ENCODE measurements at places on chromosomes 4 and X. TPM values are rescaled to one million over a fixed set of nuclear protein-coding genes. Genes with fewer than 3 reads are reported as not detected.
A peak's percentile ranks its signal among the peaks of the same experiment; 100 is the strongest.

DNA sequence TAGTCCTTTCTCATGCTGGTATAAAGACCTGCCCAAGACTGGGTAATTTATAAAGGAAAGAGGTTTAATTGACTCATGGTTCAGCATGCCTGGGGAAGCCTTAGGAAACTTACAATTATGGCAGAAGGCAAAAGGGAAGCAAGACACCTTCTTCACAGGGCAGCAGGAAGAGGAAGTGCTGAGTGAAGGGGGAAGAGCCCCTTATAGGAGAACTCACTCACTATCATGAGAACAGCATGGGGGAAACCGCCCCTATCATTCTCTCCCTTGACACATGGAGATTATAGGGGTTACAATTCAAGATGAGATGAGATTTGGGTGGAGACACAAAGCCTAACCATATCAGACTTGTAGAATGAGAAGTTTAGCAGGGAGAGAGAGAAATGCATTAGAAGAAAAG, 373.3 kb upstream of the DIAPH2 start:
- no peak for DNase-seq

DNA sequence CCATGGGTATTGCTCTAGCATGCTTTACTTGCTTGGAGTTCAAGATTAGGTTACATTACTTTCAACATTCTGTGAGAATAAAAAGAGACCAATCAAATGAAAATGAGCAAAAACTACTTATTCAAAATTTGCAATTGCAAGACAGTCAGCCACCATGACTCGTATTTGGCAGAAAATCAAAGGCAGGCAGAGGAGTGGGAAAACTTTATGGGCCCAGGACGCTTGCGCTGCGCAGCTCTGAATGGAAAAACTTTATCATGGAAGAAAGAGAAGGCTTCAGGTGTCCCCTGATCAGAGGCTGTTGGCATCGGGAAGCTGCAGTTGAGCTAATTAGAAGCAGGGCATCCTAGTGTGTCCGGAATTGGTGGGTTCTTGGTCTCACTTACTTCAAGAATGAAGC, 250.6 kb downstream of the USP46 start:
- no peak for DNase-seq

- no peak for DNase-seq
Measured at GRCh38 chrX:120741452-120741851, 111.6 kb upstream of the C1GALT1C1 start.

DNA sequence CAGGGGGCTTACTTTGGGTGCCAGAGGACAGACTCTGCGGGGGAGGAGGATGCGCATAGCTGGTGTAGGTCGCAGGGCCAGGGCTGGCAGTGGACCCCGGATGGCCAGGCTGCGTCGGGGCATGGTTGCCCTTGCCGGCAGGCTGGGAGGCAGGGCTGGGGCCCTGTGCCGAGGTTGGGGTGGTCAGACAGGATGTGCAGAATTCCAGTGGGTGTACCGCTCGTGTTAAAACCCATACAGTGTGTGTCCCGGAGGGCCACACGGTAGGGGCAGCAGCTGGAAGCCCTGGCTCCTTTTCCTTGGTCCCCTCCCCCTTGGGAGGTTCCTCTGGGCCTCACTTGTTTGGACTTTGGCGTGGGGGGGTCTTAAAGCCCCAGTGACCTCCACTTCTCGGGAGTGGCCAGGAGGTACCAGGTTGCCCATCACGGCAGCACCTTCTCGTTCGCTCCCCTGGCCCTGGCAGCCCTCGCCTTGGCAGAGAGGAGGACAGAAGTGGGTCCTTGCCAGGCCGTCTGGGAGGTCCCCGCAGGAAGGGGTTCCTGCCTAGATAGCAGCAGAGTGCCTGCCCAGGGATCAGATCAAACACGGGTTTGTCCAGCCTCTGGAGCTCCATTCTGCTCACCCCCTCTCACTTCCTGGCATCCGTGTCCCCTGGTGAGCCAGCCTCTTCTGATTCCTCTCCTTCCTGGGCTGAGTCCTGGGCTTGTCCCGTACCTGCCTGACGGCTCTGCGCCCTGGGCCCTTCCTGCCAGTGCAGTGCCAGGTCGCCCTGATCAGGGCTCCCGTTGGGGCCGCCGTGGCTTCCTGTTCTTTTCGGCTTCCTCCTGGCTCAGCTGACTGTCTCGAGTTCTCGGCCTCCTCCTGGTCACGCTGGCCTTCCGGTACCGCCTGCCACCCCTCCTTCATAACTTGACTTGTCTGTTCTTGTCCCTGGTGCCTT, 56.7 kb upstream of the HGFAC start:
- no peak for DNase-seq

DNA sequence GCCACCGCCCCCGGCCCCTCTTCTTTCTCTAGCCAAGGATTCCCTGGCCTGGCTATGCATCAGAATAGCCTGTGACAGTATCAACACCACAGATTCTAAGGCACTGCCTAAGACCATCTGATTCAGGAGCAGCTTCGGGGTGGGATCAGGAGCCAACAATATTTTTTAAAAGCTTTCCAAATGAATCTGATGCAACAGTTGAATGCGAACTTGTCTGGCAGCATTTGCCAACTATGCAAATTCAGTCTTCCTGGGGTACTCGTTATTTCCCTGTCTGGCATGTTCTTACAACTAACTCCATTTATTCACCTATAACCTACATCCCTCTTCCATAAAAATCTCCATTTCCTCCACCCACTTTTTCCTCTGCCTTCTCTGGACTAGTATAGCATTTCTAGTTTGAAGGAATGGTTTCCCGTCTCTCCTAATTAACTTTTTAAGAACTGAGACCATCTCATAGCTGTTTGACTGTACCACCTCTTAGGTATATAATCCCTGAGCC, 36.2 kb upstream of the UGDH start:
- DNase-seq, result no peak

DNA sequence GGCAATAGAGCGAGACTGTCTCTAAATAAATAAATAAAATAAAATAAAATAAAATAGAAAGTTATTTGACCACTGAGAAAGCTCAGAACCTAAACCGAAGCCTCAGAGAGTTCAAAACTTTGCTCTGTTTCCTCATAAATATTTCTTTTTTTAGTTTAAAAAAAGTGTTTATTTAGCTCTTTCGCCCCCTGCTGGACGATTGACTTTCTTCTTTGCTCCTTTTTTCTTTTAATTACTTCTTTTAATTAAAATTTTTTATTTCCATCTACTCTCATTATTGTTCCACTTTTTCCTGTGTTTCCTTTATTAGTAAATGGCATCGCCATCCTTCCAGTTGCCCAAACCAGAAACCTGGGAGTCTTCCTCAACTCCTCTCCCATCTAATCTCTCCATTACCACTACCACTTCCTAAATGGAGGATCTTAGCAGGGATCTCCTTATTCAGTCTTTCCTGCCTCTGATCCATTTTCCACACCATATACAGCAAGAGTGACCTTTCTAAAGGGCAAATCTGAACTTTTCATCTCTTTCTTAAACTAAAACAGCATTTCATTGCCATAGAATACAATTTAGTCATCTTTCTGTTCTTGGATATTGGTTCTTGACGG, 728 bp upstream of the IL13RA2 start:
- DNase-seq, result peak; percentile 11

DNA sequence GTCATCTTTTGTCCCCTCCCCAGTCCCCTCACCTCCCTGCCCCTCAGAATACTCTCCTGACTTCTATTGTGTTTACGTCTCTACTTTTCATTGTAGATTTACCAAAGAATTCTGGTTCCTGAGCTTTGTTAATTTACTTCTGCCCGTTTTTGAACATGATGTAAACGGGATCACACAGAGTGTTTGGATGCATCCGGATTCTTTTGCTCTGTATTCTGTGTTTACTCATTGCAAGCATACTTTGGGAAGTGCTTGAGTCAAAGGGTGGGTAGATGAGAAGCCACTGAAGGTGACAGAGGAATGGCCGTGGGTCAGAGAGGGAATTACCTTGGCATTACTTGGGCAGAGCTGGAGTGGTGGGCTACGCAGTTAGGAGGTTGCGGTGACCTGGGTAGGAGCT, 18.0 kb downstream of the CLCN4 start:
- DNase-seq, result no peak

DNA sequence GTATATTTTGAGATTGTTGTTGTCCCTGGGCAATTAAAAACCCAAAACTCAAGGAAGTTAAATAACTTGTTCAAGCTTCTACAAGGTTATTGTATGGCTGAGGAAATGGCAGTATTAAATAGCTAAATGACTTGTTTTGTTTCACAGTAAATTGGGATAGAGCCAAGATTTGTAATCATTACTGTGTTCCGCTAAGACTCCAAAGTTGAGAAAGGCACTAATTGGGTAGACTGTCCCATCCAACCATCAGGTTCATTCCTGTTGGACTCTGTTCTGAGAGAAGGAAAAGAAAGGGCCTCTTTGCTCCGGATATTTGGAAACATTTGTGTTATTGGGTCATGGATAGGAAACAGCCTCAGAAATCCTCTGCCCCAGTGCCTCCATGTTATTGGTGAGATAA, 82.2 kb downstream of the DCLK2 start:
- no peak for DNase-seq

DNA sequence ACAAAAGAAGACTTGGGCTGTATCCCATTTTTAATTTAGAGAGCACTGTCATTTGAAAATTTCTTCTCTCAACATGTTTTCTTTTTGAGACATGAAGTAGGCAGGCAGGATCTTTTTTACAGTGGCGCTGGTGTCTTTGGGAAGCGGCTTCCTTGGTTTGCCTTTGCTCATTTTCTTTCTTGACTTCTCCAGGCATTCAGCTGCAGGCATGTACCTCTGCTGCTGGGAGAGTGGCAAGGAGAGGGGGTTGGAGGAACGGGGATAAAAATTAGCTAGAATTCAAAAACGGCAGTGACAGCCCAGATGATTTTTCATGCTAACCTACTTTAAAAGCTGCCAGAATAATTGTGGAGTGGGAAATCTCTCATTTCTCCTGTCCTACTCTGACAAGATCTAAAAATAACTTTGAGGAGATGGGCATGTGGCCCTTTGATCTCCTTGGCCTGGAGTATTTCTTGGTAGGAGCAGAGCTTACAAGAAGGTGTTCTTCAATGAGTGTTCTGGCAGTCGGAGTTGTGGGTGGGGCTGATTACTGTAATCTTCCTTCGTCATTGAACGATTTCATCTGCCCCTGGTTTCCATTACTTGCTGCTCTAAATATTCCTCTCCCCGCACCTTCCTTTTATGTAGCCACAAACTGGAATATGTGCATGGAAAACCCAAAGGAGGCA, 54.8 kb downstream of the TBL1X start:
- DNase-seq, result no peak

DNA sequence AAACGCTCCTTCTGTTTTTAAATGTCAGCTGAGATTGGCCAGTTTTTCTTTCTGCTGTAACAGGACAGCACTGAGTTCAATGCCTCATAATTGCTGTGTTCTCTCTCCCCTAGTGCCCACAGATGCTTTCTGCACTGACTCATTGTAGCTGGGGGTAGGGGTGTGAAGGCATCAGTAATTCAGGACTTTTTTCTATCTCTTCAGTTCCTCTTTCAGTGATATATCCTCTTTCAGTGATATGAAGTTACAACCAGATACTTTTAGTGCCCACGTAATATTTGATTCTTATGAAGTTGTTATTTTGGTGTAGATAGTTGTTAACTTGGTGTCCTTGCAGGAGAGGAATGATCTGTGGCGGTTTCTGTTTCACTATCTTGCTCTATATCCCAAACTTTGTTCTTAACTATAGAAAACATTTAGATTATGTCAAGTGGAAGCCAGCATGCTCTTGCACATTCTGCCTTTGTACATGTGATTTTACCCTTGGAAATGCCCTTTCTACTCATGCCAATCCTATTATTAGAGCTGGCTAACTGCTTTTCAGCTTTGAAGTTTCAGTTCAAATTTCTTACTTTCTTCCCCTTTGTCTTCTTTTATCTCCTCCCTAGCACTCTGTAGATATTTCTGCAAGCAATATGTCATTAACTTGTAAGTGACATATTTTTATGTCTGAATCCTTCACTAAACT, 1258.4 kb downstream of the FAM133A start:
- no peak for DNase-seq

DNA sequence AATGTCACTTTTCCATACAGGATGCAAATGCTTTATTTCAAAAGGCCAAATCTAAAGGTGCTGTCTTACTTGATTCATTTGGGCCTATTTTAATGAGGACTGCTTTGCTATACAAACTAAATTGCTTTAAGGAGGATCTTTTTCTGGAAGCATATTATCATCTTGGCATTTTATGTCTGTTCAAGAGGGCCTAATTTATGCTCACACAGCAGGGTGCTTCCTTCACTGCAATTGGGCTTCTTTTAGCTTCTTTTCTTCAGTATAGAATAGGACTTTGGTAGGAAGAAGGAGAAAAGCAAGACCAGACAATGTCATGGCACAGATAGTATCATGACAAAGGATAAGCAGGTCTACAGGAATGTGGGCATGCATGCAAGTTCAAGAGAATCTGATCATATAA, 222.4 kb upstream of the ANKRD50 start:
- DNase-seq, result no peak

- DNase-seq, result no peak
Measured at GRCh38 chr4:97558204-97558778, 585.0 kb downstream of the STPG2 start.

GRCh38 chr4:13348216-13348615, 135.9 kb downstream of the RAB28 start:
- DNase-seq, result no peak

- no peak for DNase-seq
Measured at GRCh38 chrX:153769865-153770600, 6.0 kb downstream of the PLXNB3 start.

- DNase-seq, result no peak
Measured at GRCh38 chr4:105956569-105956968, 61.3 kb downstream of the NPNT start.

DNA sequence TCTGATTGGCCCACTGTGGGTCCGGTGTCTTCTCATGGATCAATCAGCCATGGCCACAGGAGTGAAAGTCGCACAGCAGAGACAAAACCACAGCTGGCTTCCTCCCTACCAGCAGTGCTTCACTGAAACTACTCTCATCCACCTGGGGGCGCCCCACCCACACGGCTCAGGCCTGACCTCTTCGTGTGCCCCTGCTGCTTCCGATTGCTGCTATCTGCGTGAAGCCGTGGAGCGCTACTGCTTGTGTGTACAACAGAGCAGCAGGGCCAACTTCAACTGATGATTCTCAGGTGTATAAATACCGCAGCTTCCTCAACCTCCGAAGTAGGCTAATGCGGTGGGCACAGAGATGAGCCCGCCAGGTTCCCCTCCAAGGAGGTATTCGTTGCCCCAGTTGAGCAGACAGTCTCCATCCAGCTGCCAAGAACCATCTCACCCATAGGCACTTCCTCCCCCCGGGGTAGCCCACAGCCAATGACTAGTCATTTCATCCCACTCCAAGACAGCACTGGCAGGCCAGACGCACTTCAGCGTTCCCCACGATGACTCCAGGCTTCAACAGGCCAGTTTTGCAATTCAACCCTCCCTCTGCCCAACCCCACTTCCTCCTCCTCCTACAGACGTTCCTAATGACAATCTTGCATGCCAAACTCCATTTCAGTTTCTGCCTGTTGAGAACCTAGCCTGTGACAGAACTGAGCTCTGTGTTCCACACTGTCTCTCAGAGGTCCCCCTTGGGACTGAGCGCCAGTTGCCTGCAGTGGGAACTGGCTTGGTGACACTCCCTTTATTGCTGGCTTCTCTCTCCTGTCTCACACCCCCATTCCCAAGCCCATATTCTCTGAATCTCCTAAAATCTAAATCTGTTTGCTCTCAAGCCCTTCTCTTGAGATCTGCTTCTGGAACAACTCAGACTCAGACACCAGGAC, 41.3 kb upstream of the ATP6AP2 start:
- DNase-seq, result peak; percentile 69

- no peak for DNase-seq
Measured at GRCh38 chr4:36004204-36004851, 240.0 kb downstream of the ARAP2 start.

RASL11B gene
- total RNA-seq, result 71.9 TPM

CYP2U1 gene
- total RNA-seq, result 4.9 TPM

SPACA5 gene
- not detected for total RNA-seq

FRMD7 gene
- total RNA-seq, result not detected

METTL14 gene
- total RNA-seq, result 49.7 TPM

CDK16 gene
- total RNA-seq, result 130 TPM

BCORL1 gene
- total RNA-seq, result 9.6 TPM

SMR3A gene
- total RNA-seq, result not detected

LDB2 gene
- total RNA-seq, result 62.4 TPM
